ENCODE measurements at places on chromosomes 5 and 9.

- no peak for DNase-seq
Observed at GRCh38 chr5:107286447-107287098, 384.2 kb downstream of the EFNA5 start.

GRCh38 chr5:126562823-126563222 lies 32.2 kb downstream of the ALDH7A1 start:
- DNase-seq: no peak

DNA sequence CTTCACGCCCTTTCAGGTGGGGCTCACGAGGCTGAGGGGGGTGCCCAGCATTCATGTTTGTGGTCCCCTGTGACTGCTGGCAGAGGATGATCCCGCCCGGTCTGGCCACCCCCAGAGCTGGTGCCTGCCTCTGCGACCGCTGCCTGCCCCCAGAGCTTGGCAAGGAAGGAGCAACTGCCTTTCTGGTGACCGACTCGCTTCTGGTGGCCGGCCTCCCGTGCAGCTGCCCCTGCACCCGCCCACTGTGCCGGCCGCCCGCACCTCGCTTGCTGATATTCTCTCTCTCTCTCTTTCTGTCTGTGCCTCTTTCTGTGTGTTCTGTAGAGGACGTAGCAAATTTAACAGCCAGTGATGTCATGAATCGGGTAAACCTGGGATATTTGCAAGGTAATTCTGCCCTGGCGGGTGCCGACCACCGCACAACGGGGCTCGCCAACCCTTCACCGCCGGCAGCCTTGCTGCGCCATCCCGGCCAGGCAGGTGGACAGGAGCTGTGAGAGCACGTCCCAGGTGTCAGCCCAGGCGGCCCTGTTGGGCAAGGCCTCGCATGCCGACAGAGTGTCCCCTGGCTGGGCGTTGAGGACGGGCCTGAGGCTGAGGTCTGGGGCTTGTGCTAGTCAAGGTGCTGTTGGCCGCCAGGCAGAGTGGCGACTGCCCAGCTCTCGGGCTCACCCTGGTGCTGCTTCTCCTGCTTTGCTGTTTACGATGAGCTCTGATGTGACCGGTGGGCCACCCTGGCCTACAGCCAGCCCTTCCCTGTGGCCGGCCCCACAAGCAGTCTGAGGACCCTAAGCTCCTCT lies 86.0 kb downstream of the KCNT1 start:
- DNase-seq: no peak

- DNase-seq: peak; percentile 14
Observed at GRCh38 chr9:2291980-2292704, 277.0 kb downstream of the SMARCA2 start.

GRCh38 chr5:71629950-71630349 lies 42.8 kb downstream of the MCCC2 start:
- no peak for DNase-seq

DNA sequence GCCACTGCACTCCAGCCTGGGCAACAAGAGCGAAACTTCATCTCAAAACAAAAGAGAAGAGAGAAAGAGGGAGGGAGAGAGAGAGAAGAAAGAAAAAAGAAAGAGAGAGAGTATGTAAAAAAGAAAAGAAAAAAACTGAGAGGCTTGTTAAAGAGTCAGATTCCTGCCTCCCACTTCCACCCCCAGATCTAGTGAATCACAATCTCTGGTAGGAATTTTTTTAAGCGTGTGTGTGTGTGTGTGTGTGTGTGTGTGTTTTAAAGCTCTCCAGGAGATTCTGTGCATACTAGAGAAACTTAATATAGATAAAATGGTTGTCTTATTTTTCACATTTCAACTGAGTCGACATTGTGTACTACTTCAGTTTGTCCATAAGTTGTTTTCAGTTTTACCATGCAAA lies 32.0 kb downstream of the SAR1B start:
- peak; percentile 61 for DNase-seq

DNA sequence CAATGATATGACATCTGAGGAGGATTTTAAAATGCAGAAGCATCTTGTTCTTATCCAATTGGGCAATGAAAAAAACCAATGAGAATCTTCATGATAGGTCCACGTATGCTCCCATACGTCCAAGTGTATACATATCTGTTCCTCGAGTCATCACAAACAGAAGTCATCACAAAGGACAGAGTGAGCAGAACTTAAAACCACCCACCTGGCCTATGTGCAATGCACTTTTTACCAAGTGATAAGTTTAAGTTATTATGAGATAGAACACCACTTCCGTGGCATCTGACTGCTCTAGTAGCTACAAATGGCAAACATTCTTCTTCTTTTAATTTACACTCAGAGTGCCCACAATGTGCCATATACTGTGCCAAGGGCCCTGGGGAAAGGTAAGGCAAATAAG lies 82.4 kb downstream of the PPP2R2B start:
- DNase-seq: no peak

DNA sequence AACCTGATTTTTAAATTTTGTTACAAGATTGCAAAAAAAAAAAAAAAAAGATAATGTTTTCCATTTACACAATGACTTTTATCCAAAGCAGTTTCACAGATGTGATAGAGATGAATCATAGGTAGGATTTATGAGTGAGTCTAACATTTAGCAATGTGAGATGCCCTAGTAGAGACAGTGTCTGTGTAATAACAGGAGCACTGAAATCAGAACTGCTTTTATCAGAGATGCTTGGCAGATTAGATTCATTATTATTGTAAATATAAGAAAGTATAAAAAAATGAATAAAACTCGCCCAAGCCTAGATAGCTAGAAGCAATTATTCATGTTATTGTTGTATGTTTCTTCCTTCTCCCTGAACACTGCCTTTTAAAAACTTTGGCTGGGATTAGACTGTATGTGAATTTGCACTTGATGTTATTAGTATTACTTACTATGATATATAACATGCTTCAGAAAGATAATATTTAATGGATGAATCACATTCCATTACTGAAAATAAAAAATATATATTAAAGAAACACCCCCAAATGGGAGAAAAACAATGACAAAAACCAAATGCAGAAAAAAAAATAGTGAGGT lies 567.3 kb upstream of the KLF4 start:
- DNase-seq: peak; percentile 91

DNA sequence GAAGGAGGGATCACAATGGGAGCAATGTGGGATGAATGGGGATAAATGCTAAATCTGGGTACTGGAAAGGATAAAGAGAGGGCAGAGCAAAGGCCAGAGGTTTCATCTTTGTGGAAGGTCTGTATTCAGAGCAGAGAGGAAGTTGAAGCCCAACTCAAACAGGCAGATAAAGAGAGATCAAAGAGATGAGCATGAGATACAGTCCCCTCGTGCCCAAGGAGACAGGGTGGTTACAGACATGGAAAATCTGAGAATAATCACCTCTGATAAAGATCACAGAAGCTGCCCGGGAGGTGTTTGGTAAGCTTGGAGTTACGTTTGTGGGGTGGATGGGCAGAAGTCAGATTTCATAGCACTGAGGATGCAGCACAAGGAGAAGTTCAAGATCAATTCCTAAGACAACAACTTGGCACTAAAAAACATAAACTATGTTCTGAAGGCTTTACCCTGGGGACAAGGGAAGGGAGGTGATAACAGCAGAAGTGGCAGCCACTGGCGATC lies 459 bp upstream of the ERAP2 start:
- DNase-seq: no peak

DNA sequence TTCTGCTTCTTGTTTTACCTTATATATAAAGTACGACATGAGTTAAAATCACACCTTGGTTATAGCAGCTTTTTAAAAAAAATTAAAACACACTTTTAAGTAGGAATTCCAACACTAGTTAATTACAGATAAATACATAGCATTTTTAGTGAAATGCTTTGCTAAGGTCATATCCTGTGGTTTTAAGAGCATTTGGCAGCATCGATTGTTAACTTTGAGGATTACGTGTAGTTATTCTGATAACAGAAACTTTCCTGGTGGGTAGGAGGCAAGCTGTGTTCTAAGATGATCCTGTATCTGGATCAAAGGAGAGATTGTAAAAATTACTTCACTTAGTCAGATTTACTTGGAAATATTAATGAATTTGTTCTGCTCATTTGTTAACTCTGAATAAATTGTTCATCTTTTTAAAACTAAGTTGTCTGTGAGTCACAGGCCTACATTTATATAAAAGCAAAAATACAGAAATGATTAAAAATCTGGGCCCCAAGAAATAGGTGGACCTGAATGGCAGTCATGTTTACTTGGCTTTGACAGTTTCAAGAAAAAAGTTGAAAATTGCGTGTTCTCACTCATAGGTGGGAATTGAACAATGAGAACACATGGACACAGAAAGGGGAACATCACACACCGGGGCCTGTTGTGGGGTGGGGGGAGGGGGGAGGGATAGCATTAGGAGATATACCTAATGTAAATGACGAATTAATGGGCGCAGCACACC lies 58.3 kb downstream of the TRIO start:
- DNase-seq: no peak

DNA sequence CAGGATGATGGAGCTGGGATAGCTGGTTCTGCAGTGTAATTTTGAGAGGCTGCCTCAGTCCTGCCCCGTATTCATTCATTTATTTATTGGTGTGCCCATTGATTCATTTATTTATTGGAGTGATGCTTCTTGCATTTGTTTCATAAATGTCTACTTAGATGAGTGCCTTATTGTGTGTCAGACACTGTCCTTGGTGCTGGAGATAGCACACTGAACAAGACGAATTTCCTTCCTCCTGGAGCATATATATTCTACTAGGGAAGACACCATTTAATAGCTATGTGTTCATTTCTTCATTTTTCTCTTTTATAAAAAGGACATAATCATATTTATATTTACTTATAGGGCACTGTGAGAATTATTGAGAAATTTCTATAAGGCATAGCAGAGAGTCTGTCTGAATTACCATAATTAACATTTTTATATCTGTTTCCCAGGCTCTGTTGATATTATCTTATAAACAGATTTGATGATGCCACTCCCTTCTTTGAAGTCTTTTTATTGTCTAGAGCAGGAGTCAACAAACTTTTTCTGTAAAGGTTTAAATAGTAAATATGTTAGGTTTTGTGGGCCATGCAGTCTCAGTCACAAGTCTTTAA lies 433.9 kb upstream of the ZNF608 start:
- no peak for DNase-seq

DNA sequence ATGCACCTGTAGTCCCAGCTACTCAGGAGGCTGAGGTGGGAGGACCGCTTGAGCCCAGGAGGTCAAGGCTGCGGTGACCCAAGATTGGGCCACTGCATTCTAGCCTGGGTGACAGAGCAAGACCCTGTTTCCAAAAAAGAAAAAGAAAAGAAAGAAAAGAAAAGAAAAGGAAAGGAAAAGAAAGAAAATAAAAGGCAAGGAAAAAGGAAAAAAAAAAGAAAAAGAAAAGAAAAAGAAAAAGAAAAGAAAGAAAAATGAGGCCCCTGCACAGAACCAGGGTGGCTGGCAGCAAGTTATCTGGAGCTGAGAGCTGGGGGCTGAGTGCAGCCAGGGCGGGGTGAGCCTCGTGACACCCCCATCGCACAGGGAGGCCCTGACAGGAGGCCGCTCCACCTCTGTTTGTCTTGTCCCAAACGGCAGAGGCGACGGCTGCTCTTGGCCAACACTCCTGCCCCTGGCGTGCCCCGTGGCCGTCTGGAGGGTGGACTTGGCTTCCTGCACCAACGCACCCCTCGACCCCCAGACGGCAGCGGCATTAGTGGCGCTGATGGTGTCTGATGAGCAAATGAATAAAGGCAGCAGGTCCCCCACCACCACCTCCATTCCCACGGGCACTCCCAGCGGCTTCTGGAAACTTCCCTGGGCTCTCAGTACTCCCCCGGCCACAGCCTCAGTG lies 16.7 kb downstream of the EXD3 start:
- DNase-seq: no peak

DNA sequence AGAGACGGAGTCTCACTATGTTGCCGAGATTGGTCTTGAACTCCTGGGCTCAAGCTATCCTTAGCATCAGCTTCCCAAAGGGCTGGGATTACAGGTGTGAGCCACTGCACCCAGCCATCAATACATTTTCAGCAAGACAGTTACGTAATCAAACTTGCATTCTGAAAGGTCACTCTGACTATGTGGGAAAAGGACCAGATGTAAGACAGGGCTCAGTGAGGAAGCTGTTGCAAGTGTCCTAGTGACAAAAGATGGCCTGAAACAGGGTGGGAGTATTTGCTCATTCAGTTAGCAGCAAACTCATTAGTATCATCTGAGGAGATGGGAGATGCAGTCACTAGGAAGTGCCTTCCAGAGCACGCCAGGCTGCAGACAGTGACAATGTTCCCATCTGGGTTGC lies 16.9 kb downstream of the MED27 start:
- DNase-seq: no peak

- no peak for DNase-seq
Observed at GRCh38 chr9:14547245-14548060, 145.8 kb downstream of the ZDHHC21 start.

- peak; percentile 81 for DNase-seq
Observed at GRCh38 chr5:157718519-157718918, 12.7 kb upstream of the THG1L start.

DNA sequence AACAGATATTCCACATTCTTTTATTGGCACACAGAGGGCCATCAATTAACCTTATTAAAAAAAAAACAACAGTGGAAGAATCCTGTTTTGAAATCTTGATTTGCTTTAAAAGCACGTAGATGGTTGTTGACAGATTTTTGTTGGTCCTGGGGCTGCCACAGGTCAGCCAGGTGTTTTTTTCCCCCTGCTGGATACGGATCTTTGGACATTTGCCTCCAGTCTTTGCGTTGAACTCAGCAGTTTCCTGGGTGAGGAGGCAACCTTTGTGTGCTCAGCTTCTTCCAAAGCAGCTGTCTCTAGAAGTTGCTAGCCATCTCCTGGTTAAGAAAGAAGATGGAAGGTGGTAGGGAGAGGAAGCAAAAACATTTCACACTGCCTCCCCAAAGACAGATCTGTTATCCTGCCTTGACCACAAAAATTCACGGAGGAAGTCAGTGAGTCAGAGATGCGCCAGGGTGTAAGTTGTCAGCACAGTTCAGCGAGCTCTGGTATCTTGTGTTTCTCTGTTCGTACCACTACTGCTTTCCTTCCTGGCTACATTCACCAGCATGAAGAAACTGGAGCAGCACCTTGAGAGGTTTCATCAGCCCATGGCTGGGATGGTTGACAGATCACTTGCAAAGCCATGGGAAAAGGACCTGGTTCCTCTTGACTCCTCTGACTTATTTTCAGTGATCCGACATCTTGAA lies 207.3 kb downstream of the ARHGAP26 start:
- DNase-seq: peak; percentile 95

DNA sequence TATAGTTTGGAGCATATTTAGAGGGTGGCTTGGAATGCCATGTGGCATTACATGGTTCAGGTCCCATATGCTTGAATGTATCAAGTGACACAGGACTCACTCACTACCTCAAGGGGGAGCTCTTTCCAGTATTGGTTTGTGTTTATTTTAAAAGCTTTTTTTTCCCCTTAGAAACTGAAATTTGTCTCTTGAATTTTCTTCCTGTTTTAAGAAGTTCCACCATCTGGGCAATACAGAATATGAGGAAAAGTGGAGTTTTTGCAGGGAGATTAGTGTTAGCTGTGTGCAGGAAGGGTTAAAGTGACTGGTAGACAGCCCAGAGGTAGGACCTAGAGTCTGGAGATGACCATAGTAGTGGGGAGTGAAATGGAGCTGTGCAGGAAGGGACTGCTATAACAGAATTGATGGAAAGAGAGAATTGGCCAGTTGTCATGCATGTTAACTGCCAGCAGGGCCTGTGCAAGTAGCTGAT lies 36.6 kb downstream of the CTNNA1 start:
- peak; percentile 47 for DNase-seq
